ENCODE measurements at places on chromosomes 11 and 22.

DNA sequence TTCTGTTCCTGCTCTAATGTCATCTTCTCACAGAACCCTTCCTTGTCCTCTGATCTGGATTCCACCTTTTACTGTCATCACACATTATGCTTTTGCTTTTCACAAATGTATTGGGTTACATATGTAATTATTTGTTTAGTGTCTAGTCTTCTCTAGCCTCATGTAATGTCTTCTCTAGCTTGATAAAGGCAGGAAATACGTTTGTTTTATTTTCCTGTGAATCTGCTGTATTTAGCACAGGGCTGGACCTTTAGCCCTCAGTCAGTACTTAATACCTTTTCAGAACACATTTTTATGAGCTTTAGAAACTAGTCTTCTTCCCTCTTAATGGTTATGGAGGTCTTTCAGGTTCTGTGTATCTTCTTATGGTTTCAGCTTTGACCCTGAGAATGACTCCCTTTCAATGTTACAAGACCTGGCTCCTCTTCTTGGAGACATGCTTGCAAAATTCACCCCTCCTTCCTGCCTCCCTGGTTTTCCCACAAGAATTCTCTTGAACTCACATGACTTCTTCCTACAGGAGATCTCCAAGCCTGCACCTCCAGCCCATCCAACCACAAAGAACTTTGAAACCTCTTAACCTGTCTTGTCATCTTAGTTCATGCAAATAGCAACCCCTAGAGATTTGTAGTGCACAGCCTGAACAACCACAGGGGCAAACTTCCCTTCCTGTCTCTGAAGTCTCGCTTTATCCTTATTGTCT is 132.7 kb upstream of the DDI1 start:
- DNase-seq: no peak

GRCh38 chr22:24937114-24937513 is 9.4 kb downstream of the LHFPL7 start:
- no peak for DNase-seq

DNA sequence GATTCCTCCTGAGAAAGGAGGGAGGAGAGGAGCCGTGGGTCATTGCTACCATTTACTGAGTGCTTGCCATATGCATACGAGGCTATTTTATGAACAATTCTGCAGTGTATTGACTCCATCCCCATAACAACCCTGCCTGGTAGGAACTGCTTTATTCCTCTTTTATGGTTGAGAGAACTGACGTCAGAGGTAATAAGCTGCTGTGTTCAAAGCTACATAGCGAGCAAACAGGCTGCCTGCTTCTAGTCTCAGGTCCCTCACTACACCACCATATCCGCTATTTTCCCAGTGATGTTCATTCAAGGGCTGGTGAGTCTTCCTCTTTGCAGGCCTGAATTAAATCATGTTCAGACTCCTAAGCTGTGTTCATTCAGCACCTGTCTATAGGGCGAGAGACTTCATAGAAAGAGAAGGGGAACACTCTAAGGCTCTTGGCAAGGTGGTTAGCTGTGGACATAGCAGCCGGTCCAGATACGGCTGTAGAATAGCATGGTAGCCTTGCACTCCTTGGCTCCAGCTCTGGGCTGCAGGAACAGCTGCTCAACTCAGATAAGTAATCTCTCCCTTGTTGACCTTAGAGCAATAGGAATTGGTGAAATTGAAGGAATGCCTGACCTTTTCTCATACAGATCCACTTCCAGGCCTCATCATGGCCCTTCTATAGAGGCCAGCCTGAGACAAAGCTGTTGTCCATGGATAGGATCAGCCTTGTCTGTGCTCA is 82.6 kb downstream of the MICAL2 start:
- no peak for DNase-seq

GRCh38 chr11:27596388-27596787 is 89.8 kb upstream of the LIN7C start:
- no peak for DNase-seq

DNA sequence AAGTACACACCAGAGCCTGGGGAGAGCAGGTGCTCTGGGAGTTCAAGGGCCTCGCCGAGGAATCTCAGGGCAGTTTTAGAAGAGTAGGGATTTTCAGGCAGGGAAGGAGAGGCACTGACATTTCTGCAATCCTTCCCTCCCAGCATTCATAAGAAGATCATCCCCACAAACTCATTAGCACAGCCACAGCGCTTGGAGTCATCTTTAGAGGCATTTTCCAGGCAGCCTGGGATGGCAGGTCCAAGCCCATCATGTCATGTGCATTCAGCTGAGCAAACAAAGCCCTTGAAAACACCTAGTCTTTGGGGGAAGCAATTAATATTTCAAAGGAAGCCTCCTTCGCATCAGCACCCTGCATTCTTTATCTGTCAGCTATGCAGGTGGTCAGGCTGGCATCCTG is 43.8 kb downstream of the MAP6 start:
- no peak for DNase-seq

DNA sequence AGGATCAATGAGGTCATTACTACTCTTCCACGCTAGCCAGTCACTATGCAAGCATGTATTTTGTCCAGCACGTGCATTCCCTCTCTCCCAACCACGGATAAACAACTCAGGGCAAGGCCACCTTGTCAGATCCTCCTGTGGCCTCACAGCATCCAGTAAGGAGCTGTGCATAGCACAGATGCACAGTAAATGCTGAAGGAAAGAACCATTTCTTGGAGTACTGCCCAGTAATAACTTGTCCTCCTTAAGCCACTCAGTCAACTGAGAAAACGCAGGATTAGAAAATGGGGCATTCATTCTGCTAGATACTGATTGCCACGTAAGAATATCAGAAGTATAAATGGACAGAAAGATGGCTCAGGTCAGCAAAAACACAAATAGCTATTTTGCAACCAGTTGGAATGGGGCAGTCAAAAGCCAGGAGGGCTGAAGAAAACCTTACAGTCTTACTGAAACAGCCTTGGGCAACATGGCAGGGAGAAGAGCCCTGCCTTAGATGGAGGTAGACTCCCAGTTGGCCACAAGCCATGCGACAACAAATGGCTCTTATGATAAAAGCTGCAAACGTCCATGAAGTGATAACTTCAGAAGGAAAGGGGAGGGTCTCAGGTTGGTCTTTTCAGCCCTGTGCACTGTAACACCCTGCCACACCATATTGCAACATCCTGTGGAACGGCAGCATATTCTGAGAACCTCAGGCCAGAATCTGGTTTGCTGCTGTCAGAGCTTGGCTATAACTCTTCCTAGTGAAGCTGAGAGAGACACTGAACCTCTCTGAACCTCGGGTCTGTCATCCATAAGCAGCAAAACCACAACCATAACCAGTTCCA is 23.0 kb downstream of the PC start:
- DNase-seq: no peak
